Fibroblast of skin of left quadriceps (primary cell): ENCODE measurements at places on chromosomes 6 and 20.

DNA sequence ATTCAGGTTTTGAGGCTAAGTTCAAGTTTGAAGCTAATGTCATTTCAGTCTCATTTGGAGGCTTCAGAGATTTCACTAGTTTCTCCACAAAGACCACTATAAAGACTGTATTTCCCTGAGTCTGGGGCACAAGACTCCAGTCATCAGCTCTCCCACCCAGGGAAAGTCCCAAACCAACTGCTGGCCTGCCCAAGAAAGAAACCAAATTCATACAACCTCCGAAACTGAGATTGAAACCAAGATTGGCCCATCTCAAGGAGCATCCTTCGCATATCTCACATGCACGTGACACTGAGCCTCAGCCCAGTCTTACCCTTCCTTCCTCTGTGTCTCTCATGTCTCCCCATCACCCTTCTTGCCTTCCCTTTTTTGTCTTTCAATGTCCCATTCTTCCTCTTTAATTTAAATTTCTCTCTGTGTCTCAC is 3.5 kb upstream of the LTA start:
- DNase-seq = no peak

DNA sequence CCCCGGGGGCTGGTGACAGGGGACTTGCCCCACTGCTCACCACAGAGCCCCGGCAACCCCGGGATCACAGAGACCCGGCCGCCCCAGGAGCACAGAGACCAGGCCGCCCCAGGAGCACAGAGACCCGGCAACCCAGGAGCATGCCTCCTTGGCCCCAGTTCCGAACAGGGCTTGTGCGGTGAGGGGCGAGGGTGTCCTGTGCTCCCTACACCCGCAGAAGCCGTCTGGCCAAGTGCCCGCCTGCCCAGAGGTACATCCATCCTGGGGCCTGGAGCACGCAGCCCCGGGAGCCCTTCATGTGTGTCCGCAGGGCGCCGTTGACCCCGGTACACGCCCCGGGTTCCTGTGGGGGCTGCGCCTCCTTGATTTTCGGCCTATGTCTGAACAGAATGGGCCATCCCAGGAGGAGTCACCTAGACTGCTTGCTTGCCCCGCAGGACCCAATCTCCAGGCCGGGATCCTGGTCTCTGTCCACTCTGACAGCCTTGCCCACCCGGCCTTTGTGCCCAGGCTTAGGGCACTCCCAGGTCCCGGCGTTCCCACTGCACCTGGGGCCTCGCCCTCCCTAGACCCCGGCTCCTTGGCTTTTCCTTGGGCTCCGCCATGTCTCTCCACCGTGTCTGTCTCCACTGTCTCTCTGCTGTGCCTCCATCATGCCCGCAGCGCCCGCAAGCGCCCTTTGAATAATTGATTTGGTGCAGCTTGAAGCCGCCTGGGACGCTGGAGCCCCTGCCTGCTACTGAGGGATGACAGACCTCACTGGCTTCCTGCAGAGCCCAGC is 219.8 kb downstream of the ERMARD start:
- no peak for DNase-seq

GRCh38 chr6:70520575-70520974 is 46.2 kb upstream of the SDHAF4 start:
- DNase-seq = no peak

GRCh38 chr20:12924126-12924525 is 84.6 kb upstream of the SPTLC3 start:
- no peak for DNase-seq

DNA sequence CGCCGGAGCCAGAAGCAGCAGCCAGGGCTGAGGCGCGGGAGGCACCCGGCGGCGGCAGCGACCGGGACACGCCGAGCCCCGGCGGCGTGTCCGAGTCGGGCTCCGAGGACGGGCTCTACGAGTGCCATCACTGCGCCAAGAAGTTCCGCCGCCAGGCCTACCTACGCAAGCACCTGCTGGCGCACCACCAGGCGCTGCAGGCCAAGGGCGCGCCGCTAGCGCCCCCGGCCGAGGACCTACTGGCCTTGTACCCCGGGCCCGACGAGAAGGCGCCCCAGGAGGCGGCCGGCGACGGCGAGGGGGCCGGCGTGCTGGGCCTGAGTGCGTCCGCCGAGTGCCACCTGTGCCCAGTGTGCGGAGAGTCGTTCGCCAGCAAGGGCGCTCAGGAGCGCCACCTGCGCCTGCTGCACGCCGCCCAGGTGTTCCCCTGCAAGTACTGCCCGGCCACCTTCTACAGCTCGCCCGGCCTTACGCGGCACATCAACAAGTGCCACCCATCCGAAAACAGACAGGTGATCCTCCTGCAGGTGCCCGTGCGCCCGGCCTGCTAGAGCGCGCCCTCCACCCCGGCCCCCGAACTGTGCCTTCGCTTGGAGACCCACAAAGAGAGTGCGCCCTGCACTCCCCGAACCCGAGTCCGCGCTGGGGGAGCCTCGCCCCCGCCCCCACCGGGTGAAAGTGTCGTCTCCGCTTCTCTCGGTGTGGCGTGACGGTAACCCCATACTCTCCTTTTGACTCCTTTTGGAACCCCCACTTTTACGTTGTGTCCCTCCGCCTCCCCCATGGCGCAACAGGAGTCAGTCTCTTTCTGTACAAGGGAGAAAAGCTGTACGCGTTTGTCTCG is 1.6 kb downstream of the INSM1 start:
- no peak for DNase-seq

- DNase-seq = no peak
These were observed 96.9 kb downstream of the TCP11 start for GRCh38 chr6:35044145-35044745.
